ENCODE measurements at places on chromosomes 5 and 9.

DNA sequence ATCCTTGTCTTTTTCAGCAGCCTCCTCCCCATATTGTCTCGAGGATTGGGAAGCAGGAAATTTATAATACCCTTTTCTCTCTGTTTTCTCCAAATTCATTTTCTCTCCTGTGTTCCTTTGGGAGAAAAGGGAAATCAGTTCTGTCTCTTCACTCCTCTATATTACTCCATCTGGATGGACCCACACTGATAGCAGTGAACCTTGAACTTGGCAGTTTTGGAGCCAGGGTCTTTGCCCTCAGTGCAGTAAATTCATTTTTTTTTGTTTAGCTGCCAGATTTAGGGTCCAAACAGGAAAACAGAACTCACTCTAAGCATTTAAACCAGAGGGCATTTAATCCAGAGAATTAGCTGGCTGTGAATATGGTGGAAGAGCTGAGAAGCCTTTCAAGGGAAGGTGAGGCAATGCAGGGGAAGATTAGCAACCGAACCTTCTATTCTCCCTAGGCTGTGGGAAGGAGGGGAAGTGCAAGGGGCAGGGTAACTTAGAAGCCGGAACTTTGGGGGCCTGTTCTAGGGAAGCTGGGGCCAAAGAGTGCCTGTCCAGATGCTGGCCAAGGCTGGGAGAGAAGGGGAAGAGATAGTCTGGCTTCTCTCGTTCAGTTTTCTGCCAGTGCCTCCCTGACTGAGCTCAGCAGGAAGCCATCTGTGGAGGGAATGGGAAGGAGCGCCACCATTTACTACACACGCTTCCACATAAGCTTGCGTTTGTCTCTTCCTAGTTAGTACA is 16.3 kb upstream of the NPR2 start:
- no peak for DNase-seq

DNA sequence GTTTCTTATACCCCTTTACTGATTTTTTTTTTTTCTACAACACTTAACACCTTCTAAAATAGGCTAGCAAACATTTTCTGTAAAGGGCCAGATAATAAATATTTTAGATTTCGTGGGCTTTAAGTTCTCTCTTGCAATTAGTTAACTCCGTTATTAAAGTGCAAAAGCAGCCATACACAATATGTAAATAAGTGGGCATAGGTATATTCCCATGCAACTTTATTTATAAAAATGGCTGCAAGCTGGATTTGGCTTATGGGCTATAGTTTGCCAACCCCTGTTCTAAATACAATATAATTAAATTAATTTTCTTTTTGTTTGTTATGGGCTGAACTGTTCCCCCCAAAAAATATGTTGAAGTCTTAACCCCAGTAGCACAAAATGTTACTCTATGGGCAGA is 10.8 kb downstream of the IL6ST start:
- no peak for DNase-seq

- DNase-seq, result no peak
Observed at GRCh38 chr9:103661663-103662062, 432.4 kb upstream of the SMC2 start.

DNA sequence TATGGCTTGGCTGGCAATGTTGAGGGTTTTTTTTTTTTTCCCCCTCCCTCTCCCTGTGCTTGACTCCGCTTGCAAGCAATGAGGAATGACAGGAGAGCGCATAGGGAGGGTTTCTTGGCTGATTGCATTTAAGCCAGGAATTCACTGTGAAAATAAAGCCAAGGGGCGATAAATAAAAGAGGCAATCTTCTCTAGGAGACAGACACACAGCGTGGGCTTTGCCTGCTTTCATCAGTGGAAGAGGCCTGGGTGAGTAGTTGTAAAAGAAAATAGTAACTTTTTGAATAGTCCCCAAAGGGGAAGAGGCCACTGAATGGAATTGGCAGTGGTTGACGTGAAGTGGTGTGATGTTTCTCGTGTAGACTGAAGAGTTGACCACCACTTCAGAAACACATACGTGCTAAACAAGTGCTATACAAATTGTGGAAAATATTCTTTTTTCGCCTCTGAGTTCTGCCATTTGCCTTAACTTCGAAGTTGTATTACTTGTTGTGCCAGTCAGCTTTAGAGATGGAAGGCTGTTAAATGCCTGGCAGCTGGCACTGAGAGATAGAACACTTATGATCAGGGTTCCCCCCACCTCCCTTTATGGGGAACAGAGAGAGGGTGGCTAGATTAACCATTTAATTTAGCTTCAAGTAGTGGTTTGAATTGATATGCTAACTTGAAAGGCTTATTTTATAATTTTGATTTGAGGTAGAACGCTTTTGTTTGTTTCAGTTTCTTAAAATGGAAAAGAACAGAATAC is 3.0 kb downstream of the ZSWIM6 start:
- no peak for DNase-seq

DNA sequence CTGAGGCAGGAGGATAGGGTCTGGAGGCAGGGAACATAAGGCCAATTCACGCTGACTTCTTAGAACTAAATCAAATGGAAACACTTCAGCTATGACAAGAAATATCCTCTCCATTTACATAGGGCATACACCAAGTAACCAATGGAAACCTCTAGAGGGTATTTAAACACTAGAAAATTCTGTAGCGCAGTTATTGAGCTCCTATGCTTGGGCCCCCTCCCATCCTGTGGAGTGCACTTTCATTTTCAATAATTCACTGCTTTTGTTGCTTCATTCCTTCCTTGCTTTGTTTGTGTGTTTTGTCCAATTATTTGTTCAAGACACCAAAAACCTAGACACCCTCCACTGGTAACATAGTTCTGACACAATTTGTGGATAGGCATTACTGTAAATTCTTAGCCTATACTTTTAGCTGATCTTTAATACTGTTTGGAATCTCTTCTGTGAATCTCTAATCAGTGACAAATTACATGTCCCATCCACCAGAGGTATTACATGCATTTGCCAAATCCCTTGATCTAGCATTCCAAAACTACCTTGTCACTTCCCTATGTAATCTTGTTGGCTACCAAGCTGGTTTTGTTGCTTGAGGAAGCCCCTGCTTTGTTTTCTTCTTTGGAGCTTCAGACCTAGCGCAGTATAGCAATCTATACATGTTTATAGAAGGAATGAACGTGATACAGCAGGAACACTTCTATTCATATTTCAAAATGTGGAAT is 61.6 kb downstream of the ST8SIA4 start:
- no peak for DNase-seq

GRCh38 chr5:16737620-16738364 is 121.0 kb upstream of the RETREG1 start:
- DNase-seq, result no peak

DNA sequence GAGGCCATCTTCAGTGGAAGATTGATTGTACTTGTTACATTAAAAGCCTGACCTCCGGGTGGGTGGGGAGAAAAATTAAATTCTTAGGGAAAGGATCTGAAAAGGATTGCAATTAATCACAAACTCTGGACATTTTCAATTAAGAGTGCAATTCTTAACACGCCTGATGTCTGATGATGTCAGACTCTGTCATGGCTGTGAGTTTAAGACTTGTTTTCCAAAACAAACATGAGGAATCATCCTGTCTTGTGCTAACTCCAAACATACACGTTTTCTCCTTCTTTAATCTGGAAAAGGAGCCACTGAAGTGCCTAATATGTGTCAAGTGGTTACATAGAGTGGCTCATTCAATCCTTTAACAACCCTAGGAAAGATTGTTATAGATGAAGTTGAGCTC is 60.4 kb upstream of the SMIM23 start:
- DNase-seq, result no peak

GRCh38 chr5:50823568-50823967 is 157.1 kb downstream of the PARP8 start:
- no peak for DNase-seq

DNA sequence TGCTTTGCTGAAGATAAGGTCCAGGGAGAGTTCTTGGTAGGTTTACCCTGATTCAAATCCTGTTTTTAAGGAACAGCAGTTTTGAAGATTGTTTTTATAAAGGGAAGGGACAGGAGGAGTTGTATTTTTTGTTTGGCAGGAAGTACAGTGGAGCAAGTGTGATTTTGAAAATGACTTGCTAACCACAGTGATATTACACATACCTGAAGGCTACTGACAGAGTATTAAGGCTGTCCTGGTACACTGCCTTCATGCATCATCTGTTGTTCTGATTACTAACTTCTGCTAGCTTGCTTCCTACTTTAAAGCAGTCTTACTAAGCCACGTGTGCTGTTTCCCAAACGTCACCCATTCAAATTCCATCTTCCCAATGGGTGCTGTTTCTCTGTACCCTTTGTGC is 559.5 kb upstream of the SGCD start:
- no peak for DNase-seq

DNA sequence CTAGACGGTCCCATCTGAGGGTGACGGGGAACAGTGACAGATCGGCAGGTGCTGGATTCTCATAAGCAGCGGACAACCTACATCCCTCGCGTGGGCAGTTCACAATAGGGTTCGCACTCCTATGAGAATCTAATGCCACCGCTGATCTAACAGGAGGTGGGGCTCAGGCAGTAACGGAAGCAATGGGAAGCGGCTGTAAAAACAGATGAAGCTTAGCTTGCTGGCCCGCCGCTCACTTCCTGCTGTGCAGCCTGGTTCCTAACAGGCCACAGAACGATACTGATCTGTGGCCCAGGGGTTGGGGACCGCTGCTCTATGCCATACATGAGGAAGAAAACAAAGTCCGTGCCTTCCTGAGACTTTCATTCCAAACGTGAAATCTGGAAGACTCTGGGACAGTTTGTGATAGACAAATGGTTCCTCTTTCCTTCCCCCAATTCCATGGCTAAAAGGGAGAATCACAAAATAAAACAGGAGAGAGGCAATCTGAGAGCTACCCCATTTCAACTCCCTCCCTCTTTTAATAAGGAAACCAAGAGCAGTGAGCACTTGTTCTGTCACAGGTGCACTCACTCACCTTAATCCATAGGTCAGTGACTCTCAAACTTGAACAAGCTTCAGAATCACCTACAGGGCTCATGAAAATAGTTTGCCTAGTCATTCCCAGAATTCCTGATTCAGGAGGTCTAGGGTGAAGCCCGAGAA is 12.1 kb downstream of the PDCL start:
- DNase-seq, result no peak

DNA sequence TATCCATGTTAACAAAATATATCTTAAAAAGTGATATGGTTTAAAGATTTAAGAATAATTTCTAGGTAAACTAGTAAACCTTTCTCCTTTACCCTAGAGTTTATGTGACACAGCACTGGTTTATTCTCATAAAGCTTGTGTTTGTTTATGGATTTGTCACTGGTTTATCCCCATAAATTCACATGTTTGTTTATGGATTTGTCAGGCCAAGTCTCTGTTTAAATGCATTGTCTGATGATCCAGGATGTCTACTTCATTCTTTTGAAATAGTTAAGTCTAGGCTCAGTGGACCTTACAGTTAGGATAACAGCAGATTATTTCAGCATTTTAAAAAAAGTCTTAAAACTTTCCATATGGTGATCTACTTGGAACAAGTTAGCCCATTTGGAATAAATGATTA is 334.0 kb downstream of the ARRDC3 start:
- no peak for DNase-seq

DNA sequence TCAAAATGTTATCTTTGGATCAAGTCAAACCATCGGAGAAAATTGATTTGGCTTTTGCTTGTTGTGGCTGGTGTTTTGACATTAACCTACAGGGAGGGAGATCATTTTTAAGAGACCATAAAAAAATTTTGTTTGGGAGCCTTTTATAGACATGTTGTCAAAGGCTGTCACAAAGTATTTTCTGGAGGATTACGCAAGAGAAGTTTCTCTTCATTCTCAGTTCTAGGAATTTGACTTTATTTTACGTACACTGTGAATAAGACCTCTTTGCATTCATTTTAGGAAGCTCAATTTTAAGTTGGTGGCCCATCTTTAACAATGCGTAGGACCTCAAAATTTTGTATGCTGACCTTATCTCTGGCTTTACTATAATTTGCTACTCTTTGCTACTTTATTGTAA is 50.2 kb upstream of the SLC44A1 start:
- no peak for DNase-seq

DNA sequence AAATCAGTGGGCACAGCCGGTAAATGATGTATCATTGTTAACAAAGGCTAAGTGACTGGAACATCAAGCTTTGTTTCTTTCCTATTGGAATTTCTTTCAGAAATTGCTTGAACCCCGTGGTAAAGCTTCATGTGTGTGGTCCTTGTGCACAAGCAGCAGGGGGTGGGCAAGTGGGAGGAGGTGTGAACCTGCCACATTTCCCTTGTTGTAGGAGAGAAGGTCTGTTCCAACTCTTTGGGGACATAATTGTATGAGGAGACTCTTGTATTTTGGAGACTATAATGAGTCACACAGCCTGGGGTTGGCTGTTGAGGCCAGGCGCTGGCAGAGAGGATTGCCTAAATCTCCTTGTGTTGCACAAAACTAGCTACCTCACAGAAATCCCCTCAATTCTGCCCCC is 620.5 kb downstream of the IRX1 start:
- no peak for DNase-seq

GRCh38 chr5:142531977-142532780 is 153.7 kb downstream of the FGF1 start:
- DNase-seq, result no peak

GRCh38 chr9:1319436-1319835 is 269.3 kb downstream of the DMRT2 start:
- DNase-seq, result no peak

GRCh38 chr9:29211580-29212396 is 1638.5 kb upstream of the C9orf72 start:
- DNase-seq, result no peak

- DNase-seq, result no peak
Observed at GRCh38 chr5:32136342-32136741, 37.8 kb downstream of the GOLPH3 start.

DNA sequence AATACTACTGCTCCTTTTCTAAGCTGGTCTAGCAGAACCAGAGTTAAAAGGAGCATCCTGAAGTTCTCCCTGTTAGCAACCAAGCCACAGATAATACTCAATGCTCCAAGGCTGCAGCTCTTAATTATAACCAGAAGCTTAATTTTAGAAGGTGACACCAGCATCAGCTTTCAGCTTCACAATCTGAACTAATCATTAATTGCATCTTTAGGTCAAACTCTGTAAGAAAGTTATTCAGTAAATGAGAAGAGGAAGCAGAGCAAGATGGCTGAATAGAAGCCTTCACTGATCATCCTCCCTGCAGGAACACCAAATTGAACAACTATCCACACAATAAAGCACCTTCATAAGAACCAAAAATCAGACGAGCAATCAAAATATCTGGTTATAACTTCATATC is 38.5 kb downstream of the APBA1 start:
- DNase-seq, result no peak

GRCh38 chr5:122978068-122978467 is 58.5 kb downstream of the PPIC start:
- no peak for DNase-seq

- DNase-seq, result no peak
Observed at GRCh38 chr5:57956636-57957035, 474.0 kb upstream of the ACTBL2 start.

DNA sequence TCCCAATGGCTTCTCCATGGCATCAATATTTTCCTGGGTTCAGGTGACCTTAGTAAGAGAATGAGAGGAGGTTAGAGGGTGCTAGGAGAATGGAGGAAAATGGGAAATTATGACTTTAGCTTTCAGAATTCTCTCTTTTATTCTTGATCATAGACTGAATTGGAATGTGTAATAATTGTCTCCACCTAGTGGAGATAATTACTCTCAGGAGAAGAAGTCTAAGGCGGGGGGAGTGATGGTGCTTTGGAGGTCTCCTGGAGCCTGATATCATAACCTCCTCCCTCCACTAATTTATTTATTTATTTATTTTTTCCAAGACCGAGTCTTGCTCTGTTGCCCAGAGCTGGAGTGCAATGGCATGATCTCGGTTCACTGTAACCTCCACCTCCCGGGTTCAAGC is 221.3 kb downstream of the GRIA1 start:
- DNase-seq, result no peak

Data from activated CD8-positive, alpha-beta memory T cell treated with anti-CD3 and anti-CD28 coated beads for 4 hours (primary cell).